ENCODE measurements at places on chromosomes 3 and 15.

DNA sequence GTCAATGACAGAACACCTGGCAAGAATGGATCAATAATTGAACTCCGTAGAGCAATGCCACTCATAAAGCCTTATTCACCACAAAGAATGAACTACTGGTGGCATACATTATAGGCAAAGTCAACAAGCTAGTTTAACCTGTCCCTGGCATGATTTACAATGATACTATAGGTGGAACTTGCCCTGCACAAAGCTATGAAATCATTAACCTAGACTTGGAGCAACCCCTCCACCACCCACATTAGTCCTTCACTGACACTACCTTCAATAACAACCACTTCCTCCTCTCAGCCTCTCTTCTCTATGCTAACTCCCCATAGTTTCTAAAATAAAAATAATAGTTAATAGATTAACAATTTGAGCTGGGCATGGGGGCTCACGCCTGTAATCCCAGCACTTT lies 54.4 kb downstream of the ACAP2 start:
- no peak for DNase-seq

DNA sequence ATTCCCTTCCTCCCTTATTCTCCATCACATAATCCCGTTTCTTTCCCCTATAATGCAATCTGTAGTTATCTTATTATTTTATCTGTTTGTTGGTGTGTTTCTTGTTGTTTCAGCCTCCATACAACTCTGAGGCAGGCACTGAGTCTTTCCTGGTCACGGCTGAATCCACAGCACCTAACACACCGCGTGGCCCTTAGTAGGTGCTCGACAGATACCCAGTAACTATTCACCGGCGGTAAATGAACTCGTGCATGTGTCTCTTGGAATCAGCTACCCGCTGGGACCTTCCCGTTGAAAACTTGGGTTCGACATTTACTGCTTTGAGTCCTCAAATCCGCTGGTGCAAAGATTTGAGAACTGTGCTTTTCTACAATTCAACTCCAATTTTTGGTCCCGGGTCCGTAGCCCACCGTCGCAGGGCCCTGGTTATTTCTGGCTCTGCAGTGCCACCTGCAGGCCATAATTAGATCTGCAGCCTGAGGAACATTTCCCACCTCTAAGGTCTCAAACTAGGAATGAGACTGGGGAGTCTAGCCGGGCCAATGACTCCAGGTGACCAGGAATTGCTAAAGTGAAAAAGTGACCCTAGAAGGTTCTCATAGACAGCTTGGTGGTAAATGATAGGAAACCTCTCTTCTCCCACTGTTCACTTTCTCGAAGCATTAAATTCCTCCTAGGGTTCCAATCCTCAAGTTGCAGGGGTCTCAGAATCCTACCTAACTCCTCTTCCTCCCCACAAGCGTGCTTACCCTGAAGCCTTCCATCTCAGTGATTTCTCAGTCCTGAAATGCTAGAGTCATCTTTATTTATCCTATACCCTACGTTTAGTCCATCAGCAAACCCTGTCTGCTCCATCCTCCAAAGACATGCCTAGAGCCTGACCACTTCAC lies 40.0 kb upstream of the TRH start:
- DNase-seq: peak; percentile 32

DNA sequence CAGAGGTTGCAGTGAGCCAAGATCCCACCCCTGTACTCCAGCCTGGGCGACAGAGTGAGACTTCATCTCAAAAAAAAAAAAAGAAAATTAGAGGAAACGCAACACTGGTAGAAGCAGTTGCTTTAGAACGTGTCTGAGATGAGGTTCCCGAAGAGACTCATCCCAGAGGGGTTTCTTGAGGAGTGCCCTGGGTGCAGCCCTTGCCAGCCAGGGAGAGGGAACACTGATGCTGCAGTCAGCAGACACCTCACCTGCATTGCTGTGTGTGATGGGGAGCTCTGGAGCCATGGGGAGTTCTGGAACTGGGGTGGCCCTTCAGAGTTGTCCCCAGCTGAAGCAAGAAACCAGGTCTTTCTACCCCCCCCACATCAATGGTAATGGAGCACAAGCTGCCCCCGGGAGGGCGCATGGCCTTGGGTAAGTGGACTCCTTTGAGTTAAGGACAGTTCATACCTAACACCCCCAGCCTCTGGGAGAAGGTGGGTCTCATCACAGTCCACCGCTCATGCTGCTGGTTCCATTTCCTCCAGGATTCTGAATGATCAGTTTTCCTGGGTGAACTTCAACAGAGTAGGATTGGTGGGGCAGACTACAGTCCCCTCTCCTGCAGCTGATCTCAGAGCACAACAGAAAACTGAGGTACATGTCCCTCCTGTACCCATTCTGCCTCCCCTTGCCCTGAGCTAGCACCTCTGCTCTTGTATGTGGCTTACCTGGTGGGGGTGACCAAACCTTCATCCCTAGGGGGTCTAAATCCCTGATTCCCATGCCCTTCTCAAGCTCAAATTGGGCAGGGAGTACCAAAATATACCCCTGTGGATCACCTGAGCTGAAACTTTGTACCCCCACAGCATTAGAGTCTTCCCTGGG lies 18.7 kb upstream of the LRRC2 start:
- no peak for DNase-seq

DNA sequence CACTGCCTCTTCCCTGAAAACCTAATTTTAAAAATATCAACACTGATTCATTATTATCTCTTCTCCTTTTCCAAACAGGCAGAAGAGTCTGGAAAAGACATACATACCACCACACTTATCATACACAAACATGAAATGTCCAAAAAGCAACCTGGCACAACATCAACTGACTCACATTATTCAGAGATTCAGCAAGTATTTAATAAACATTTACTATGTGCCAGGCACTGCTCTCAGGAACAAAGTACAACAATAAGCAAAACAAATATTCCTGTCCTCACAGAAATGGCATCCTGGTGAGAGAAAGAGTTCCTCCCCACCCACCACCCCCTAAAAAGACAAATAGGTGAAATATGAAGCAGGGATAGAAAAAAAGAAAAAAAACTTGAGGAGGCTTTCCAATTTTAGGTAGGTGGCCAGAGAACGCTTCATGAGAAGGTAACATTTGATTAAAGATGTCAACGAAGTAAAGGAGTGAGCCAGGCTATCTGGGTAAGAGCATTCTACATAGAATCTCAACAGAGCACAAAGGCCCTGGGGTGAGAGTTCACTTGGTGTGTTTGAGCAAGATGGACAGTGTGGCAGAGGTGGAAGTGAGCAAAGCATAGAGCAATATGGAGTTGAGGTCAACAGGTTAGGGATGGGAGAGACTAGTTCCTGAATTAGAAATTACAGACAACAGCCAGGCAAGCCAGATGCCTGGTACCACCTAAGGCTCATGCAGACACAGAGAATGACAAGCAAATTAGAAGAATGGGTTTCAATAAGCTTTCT lies 141.7 kb downstream of the OSBPL10 start:
- DNase-seq: no peak

- no peak for DNase-seq
Observed at GRCh38 chr3:67689806-67690205, 35.4 kb upstream of the SUCLG2 start.

DNA sequence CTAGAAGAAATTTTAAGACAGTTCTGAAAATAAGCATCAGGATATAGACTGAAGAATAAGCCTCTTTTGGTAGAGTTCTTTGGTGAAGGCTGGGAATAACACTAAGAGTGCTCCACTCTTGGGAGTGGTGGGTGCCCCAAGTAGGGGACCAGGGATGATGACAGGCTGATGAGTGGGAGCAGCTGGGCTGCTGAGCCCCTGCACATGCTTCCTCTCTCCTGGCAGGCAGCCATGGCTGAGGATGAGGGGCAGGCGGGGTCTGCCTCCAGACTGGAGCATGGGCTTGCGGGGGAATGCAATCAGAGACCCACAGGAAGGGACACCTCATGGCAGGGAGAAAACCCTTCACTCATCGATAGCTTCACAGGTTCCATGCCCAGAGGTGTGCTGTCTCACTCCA lies 72.6 kb upstream of the RORA start:
- DNase-seq: no peak

DNA sequence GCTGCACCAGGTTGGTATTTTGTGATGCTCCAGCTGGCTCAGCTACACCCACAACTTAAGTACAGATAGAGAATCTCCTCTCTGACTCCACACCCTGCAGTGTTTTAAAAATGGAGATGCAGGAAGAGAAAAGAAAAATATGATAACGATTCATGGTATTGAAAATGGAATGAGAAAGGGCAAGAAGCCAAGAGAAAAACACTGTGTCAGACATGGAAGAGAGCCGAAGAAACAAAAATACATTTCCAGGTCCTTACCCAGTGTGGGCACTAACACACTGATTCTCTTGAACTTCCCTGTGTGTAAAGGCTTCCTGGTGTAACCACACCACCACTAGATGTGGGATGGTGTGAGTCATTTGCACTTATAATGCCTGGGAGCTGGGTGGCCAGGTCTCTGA lies 93.1 kb downstream of the GMPS start:
- DNase-seq: peak; percentile 60
